SK-N-SH treated with all-trans-retinoic acid at 6 μM for 48 hours (cell line): ENCODE measurements at places on chromosomes 4 and X.
A peak's percentile ranks its signal among the peaks of the same experiment; 100 is the strongest.

DNA sequence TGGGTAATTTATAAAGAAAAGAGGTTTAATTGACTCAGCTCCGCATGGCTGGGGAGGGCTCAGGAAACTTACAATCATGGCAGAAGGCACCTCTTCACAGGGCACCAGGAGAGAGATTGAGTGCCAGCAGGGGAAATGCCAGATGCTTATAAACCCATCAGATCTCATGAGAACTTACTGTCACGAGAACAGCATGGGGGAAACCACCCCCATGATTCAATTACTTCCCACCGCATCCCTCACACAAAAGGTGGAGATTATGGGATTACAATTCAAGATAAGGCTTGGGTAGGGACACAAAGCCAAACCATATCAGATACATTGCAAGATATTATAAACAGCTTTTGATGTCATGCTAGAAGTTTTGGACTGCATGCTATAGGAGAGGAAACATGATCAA, 204.3 kb downstream of the VEGFC start:
- no peak for ATAC-seq

DNA sequence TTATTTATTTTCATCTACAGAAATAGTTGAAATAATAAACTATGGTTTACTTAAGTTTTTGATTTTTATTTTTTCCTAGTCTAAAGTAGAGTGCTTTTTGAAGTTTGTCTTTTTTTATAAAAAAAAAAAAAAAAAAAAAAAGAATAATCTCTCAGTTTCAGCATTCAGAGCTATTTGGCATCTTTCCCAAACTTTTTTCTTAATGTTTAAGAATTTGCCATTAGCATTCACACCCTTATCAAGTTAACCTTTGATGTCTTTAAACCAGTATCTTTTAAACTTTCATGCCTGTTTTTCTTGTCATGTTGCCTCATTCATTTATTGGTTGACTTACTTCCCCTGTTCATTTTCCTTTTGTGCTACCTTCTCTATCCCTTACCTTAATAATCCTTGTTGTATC, 60.9 kb upstream of the FHDC1 start:
- ATAC-seq, result no peak

DNA sequence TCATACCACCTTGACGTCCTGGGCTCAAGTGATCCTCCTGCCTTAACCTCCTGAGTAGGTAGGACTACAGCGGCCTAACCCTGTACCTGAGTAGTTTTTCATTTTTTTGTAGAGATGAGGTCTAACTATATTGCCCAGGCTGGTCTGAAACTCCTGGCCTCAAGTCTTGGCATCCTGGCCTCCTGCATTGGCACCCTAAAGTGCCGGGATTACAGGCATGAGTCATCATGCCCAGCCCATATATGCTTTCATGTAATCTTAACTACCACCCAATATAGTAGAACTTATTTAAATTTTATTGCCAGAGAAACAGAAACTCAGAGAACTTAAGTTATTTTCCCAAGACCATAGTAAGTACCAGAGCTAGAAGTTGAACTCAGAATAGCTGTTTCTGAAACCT, 27.1 kb downstream of the AFM start:
- no peak for ATAC-seq

- ATAC-seq, result no peak
Observed at GRCh38 chrX:102883491-102883890, 53.6 kb upstream of the RAB40AL start.

GRCh38 chr4:155687380-155687982, 20.8 kb downstream of the GUCY1A1 start:
- ATAC-seq, result no peak

DNA sequence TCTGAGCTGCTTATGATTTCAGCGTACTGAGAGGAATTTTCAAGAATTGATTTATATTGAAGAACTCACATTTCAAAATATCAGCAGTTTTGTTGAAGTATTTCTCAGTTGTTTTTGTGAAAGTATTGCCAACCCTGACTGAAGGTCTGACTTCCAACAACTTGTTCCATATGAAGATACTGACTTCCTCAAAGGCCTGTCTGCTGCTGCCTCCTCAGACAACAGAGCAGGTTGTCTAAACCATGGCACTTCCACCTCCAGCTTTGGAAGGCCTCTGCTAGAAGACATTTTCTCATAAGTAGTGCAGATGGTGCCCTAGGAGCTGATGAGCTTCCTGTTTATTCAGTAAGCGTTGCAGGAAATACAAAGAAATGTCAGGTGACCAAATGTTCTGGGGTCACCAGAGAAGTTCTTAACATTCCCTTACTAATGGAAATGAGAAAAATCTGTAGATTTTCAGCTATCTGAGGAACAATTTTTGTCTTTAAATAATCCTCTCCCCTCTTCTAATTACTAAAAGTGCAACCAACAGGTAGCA, 28.8 kb downstream of the FGF2 start:
- ATAC-seq, result no peak

GRCh38 chr4:60617731-60618130, 582.4 kb upstream of the ADGRL3 start:
- ATAC-seq, result no peak

DNA sequence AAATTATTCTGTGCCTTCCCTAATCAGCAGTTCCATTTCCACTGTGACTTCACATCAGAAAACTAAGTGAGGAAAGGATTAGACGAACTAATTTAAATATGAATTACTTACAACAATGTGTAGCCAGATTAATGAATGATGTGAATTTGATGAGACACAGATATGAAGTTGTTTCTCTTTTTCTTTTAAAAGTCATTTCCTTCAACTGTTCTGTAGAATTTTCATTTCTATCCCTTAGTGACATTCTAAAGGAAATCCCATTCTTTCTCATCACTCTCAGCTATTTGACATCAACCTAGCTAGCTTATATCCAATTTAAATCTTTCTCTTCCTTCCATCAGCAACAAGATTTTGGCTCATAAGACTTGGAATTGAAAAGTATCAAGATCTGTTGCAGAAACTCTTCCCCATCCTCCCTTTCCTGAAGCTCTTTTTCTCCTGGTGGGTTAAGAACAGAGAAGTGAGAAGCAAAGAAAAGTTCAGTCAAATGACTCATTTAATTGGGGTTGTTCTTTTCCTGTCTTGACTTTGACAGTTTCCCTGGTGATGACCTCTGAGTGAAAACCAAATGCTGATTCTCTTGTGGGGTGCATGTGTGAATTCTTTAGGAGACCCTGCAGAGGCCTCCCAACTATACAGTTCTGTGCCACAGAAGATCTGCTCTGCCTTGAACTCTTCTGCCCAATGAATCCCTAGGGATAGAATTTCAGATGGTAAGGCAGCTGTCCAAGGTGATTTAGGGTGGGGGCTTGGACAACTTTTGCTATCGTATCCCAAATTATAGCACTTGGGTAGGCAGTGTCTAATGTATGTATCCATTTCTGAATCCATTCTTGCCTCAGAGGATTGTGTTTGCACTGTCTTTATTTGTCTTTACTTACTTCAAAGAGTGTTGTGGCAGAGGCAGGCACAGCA, 232.5 kb upstream of the GPRIN3 start:
- no peak for ATAC-seq

DNA sequence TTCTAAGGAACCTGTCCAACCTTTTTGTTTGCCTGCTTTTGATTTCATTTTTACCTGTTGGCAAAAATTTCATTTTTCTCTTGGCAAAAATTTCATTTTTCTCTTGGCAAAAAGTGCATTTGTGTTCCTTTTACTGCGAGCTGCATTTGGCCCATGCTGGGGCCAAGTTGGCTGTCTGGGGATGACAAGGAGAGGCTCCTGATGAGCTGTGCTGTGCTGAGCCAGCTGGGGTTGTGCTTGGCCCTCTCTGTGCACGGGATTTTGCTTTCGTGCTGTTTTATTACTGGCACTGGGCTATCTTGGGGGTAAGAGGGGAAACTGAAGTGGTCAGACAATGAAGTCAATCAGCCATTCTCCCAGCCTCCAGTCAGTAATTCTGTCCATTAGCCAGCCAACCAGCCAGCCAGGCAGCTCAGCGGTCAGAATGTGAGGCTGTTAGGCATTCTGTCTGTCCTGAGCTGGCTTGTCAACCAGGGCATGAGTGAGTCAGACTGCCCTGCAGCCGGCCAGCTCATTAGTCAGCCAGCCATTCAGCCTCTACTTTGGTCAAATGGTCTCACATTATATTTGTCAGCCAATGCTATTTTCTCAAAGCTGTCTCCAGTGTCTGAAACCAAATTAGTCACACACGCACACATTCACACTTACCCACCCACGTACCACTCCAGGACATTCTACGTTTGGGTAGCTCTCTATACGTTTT, 56.9 kb upstream of the PRPS1 start:
- peak; percentile 95 for ATAC-seq

DNA sequence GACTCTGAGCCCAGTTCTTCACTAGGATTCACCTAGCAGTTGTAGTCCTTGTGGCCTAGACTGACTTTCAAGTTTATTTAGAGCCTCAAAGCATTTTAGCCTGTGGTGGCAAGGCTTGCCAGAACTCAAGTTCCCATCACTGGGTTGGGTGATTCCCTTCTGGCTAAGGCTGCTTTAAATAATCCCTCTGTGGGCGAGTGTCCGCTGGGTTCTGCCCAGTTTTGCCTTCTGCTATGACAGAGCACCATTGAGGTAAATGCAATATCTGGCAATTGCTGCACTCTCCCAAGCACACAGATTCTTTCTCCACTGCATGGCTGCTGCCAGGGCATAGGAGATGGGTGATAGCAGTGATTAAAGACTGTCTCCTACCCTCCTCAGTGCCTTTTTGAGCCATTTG, 90.8 kb upstream of the RLIM start:
- no peak for ATAC-seq

DNA sequence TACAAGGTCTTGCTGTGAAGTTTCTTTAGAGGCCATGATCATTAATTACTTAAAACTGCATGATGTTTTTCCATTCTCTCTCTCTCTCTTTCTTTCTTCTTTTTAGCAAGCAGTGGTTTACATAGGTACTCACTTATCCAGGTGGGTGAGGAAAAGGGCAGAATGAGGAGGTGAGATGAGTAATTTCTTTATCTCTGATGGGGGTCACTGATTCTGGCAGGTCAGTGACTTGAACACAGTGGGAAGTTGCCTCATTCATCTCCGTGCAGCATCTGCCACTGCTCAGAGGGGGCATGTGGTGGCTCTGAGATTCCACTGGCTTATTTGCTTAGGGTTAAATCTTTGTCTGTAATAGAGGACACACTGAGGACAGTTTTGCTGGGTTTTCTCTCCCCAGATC, 62.6 kb downstream of the FAM114A1 start:
- no peak for ATAC-seq

DNA sequence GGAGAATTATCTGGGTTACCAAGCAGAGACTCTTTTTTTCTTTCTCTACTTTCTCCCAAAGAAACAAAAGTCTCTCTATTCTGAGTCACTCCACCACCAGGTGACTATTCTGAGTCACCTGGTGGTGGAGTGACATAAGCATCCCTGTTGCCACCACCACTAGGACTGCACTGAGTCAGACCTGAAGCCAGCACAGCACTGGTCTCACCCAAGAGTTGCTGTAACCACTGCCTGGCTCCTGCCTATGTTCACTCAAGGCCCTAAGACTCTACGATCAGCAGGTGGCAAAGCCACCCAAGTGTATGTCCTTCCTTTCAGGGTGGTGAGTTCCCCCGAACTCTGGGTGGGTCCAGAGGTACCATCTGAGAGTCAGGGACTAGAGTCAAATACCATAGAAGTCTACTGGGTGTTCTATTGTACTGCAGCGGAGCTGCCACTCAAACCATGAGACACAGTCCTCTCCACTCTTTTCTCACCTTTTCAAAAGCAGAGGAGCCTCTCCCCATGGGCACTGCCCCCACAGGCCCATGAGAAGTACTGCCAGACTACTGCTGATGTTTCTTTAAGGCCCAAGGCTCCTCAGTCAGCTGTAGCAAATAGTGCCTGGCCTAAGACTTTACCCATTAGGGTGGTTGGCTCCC, 209.6 kb upstream of the IRS4 start:
- no peak for ATAC-seq

GRCh38 chr4:116361790-116362189, 723.6 kb downstream of the TRAM1L1 start:
- no peak for ATAC-seq

DNA sequence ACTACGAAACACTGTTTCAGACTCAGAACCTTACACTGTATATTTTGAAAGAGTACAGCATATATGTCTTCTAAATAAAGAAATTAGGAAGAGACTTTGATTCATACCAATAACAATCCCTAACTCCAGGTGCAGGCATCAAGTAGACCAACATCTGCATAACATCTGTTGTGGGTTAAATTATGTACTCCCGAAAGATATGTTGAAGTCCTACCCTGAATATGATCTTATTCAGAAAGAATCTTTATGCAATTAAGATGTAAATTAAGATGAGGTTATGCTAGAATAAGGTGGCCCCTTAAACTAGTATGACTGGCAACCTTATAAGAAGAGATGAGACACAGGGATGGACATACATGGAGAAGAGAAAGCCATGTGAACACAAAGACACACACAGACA, 117.9 kb downstream of the INPP4B start:
- no peak for ATAC-seq

DNA sequence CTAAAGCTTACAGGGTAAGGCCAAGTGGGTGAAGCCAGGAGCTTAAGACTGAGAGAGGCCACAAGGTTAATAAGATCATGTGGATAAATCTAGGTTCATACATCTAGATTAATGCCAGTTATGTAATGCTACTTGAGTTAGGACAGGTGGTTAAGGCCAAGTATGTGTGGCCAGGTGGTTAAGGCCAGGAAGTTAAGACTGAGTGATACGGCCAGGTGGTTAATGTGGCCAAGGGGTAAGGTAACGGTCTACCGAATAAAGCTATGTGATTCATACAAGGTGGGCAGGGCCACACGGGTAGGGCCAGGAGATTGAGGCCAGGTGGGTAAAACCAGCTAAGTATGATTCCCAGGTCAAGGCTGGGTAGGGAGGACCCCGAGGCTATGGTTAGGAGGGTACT, 223.0 kb downstream of the TACR3 start:
- no peak for ATAC-seq

GRCh38 chr4:90349636-90350035, 222.4 kb downstream of the CCSER1 start:
- no peak for ATAC-seq

DNA sequence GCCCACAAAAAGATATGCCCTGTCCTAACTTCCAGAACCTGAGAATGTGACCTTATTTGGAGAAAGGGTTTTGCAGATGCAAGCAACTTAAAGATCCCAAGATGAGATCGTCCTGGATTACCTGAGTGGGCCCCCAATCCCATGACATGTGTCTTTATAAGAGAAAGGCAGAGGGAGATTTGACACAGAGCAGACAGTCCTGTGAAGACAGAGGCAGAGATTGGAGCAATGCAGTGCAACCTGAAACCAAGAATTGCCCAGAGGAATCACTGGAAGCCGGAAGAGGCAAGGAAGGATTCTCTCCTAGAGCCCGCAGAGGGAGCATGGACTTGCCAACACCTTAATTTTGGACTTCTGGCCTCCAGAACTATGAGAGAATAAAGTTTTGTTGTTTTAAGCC, 171.5 kb downstream of the SMIM20 start:
- 0 out of 3 replicates have a peak, but pooled peaks have one; percentile 16 for ATAC-seq

DNA sequence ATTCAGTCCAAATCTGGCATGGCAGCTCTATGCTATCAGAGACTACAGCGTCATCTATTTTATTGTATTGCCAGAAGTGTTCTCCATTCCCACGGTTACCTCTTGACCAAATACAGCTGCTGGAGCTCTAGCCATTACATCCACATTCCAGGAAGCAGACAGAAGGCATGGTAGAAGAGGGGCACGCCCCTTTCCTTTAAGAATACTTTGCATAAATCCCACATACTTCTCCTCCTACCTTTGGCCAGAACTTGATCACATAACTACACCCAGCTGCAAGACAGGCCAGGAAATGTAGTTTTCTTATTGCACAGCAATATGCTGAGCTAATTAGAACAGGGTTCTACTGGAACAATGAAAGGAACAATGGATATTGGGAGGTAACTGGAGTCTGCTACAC, 14.9 kb downstream of the SLC9A7 start:
- ATAC-seq, result no peak
